ENCODE measurements at places on chromosomes 1 and 21.
A peak's percentile ranks its signal among the peaks of the same experiment; 100 is the strongest.

DNA sequence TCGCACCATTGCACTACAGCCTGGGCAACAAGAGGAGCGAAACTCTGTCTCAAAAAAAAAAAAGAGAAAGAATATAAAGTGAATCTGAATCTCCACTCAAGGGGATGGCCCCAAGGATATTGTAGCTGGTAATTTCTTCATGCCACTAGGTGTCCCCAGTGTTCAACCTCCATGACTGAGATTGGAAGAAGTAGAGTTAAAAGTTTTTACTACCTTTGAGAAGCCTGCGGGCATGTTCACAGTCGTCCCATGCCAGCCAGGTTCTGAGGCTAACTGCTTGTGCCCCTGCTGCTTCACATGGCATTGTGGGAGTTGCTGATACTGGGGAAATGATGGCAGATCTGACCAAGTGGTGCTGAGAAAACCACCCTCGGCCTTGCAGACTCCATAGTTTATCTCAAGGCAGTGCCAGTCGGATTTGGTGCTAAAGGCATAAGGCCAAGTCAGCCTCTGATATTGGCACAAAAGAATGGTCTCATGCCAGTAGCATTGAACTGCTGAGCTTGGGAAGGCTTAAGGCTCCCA lies 10.8 kb upstream of the SHISA4 start:
- DNase-seq: peak; percentile 52

GRCh38 chr21:23968008-23968407 lies 1639.3 kb downstream of the MRPL39 start:
- no peak for DNase-seq

DNA sequence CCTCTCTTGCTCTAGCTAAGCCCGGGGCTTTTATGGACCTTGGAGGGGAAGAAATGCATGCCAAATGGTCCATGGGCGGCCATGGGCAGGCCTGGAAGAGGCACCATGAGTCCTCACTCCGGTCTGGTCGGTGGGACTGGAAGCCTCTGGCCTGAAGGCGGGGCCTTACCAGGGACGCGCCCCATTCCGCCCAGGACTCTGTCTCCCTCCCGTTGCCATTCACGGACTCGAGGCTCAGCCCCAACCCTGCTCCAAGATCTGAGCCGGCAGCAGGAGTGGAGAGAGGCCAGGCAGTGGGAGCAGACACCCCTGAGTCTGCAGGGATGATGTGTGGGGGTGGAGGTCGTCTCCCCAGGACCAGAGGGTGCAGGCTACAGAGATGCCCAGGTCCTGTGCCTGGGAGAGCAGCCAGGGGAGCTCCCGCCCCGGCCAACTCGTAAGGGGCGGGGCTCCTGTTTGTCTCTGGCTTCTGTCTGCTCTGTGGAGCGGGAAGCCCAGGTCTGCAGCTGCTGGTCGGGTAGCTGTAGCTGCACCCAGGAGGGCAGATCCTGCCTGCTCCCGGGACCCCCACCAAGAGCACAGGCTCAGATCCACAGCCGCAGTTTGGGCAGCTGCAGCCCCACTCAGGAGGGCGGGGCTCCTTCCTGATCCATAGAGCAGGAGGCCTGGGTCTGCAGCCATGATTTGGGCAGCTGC lies 8.3 kb upstream of the KANK4 start:
- no peak for DNase-seq

DNA sequence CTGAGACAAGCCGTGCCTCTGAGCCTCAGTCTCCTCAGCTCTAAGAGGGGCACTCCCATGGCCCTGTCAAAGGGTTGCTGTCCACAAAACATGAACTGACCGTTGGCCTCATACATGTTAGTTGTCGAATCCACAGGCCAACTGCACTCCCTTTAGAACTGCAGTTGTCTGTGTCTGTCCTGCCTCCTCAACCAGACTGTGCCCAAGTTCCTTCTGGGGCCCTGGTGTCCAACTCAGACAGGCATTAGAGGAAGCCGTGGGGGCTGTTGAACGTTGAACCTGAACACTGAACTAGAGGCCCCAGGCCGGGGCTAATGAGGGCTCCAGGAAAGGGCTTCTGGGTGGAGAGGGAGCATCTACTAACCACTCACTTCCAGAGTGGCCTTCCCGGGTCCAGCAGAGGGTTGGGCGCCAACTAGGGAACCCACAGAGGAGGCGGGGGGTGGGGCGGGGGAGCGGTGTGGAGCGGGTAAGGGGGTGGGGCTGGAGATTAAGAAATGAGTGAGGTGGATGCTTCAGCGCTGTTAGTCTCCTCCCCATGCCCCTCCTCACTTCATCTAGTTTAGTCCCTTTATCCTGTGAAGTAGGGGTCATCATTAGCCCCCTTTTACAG lies at the start of gene RAB42:
RAB42 (plus strand) TSS at position 558 of the 613 bp plus-strand sequence. CDS start 247 bp downstream, outside the sequence.
- peak; percentile 39 for DNase-seq

All from KBM-7 (cell line).